ENCODE measurements at places on chromosomes 2 and 18. TPM values are rescaled to one million over a fixed set of nuclear protein-coding genes. Genes with fewer than 3 reads are reported as not detected.

GCG gene
- not detected for total RNA-seq

KCMF1 gene
- total RNA-seq: 72.4 TPM

FAM228A gene
- 0.22 TPM for total RNA-seq

COLEC11 gene
- total RNA-seq: 0.47 TPM

Measured in CD4-positive, alpha-beta T cell (primary cell).